ENCODE measurements at places on chromosomes 3 and 15.
A peak's percentile ranks its signal among the peaks of the same experiment; 100 is the strongest.

GRCh38 chr15:91488452-91488851 is 365.1 kb upstream of the SLCO3A1 start:
- no peak for DNase-seq

- peak; percentile 83 for DNase-seq
These were observed 162.5 kb upstream of the CHRNA7 start for GRCh38 chr15:31867536-31868442.

DNA sequence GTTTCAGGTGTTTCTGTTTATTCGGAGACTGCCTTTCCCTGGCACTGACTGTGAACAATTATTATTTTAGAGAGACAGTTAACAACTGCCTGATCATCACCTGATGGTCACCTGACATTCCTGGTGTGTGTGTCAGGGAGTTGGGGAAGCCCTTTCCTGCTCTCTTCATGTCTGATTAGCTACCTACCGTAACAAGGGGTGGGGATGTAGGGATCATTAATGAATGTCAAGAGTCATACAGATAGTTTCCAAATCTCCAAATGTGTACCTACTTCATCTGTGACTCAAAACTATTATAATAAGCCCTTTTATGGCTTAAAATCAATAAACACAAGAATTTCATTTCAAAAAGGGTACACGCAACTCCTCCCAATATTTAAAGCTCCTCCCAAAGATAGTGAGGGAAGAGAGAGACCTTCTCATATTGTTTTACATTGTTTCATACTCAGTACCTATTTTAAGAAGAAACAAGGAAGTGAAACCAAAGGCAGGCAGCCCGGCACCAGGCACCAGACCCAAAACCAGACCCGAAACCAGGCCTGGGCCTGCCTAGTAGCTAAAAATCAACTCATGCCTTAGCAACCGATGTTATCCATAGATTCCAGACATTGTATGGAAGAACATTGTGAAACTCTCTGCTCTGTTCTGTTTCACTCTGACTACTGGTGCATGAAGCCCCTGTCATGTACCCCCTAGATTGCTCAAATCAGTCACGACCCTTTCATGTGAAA is 844.9 kb upstream of the ALCAM start:
- no peak for DNase-seq

DNA sequence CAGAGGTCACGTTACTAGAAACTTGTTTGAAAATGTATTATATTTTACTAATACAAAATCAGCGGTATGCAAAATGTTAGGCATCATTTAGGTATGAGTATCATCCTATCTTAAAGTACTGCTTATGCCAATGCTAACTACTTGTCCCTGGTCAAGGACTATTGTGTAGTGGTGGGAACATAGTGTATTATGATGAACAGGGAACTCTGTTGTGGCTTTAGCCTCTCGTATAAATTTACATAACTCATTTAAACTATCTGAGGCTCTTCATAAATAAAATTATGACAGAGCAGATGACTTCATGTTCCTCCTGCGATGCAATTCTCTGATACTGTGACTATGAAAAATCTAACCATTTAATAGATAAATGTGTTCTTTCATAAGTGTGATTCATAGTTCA is 451.9 kb downstream of the NLGN1 start:
- no peak for DNase-seq

- DNase-seq = no peak
These were observed 3.4 kb upstream of the MGLL start for GRCh38 chr3:127825756-127826155.

Data from posterior vena cava (tissue), 2 donors.